ENCODE measurements at places on chromosomes 2 and 18.

GRCh38 chr2:241469746-241470145, 38.6 kb downstream of the STK25 start:
- no peak for DNase-seq

GRCh38 chr2:16186661-16187481, 246.5 kb downstream of the MYCN start:
- no peak for DNase-seq

GRCh38 chr2:40371525-40372282, 80.2 kb downstream of the SLC8A1 start:
- DNase-seq = no peak

DNA sequence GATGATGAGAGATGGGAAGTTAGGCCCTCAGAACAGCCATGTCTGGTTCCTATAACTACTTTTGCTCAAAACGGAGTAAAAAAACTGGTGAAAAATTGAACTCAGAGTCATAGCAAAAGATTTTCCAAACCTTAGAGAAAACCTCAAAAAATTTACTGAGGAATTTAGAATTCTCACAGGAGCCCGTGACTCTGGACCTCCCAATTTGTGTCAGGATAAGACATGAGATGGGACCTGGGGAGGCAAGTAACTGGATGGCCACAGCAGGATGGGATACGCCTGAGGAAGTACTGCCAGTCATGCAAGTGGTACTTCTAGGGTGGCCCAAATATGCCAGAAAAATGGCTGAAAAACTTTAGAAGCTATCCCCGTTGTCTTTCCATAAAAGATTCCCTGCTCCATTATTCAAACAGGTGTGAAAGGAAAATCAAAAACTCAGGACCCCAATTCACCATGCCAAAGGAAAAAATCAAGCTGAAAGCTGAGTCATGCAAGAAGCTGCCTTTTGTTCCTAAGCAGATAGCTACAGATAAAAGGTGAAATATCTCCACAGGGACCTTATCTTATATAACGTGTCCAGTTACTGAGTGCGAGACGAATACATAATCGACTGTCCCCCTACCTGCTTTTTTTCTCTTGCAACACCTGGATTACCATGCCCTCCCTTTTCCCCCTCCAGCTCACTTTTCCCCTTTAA, 34.1 kb upstream of the LIPG start:
- DNase-seq = no peak
